Renal cortical epithelial cell (primary cell): ENCODE measurements at places on chromosomes 5 and 9.

DNA sequence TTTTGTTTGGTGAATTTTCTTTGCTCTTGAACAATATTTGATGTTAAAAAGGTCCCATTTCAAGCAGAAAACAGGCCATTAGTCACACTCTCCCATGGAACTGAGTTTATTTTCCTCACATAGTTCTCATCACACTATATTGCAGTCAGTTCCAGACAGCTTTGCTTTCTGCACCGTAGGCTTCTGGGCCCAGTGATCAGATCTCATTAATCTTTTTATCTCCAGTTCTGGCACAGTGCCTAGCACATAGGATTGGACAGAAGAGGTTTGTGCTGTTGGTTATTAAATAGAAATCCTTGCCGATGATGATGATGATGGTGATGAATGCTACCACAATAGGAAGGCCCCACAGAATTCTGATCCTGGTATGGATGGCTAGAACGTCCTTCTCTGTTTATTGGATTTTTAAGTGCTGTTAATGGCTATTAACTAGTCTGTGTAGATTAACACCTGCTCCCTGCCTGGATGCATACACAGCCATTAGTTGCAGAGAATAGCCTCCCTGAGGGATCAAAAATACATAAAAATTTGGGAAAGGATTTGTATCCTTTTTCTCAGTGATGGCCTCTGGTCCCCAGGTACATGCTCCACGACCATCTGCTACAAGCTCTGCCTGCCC lies 52.0 kb upstream of the NTRK2 start:
- DNase-seq = no peak

DNA sequence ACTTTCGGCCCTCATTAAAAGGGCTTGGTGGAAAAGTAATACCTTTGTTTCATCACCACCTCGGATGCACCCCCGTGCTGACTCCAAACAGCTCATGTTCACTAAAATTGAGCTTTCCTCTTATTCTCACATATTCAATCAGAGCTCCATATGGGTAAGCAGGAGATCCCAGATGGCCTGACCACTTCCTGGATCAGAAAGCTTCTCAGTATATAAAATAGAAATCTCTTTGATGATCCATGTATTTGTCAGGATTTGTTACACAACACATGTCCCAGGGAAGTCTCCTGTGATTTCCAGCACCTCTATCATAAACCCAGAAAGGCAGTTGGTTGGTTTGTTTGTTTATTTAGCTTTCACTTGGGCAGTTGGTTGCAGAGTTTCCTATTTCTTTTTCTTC lies 402.0 kb downstream of the MLLT3 start:
- peak; percentile 46 for DNase-seq

DNA sequence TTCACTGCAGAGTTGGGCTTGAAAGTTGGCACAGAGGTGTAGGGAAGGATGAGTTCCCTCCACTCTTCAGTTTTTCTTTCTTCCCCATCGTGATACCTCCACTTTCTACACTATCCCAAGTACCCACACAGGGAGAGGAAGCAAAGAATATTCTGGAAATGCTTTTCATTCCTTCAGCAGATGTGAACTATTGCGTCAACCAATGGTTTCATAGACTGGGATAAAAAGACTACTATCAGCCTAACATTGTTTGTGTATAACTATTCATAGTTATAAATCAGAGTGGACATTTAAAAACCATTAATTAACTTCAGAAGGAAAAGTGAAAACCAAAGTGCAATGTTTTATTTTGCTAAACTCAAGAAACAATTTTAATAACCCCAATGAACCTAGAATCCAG lies 63.6 kb upstream of the MAMDC2 start:
- DNase-seq = no peak

GRCh38 chr9:83959061-83959460 lies 21.0 kb downstream of the HNRNPK start:
- peak; percentile 97 for DNase-seq

GRCh38 chr9:116236979-116237378 lies 83.4 kb downstream of the PAPPA start:
- DNase-seq = peak; percentile 25

DNA sequence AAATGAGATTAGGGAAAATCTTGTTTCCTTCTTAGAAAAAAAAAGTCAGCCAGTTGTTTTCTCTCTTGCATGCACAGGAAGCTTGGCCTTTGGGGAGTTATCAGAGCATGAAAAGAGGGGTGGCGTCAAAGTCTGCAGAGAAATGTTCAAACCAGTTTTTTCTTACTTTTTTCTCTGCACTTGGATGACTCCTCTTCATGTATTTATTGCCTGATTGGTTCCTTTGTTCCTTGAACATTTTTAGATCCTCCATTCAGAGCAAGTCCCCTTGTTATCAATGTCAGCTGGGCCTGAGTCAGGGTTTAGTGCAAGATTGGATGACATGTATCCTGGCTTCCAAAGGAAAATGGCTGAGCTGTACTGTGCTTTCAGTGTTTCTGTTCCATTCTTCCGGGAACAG lies 392.6 kb upstream of the BRINP1 start:
- peak; percentile 18 for DNase-seq

- no peak for DNase-seq
These were observed 3.7 kb downstream of the PRDM6 start for GRCh38 chr5:123092696-123093095.

GRCh38 chr9:36325081-36325828 lies 67.0 kb upstream of the GNE start:
- no peak for DNase-seq

- DNase-seq = peak; percentile 33
These were observed 2.3 kb downstream of the ACSL6 start for GRCh38 chr5:132008961-132009680.

DNA sequence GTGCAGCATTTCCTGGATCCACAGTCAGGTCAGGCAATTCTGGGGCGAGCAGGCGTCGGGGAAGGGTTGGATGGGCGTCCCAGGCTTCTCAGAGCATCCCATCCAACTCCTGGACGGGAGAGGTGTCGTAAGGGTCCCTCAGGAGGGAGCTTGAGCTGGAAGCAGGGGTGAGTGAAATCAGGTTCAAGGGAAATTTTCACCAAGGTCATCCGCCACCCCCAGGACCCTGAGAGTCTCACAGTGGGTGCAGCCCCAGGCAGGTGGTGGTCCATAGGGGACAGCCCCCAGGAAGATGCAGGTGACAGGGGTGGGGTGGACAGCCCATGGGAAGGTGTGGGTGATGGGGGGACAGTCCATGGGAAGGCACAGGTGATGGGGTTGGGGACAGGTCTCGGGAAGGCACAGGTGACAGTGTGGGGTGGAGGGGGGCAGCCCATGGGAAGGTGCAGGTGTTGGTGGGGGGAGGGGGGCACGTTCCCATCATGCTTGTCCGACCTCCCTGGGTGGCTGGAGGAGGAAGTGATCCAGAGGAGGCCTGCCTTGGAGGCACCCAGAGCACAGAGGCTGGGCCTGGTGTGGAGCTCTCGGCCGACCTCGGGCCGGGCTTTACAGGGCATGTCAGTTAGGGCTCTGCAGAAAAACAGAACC lies 48.9 kb downstream of the AHRR start:
- DNase-seq = no peak

DNA sequence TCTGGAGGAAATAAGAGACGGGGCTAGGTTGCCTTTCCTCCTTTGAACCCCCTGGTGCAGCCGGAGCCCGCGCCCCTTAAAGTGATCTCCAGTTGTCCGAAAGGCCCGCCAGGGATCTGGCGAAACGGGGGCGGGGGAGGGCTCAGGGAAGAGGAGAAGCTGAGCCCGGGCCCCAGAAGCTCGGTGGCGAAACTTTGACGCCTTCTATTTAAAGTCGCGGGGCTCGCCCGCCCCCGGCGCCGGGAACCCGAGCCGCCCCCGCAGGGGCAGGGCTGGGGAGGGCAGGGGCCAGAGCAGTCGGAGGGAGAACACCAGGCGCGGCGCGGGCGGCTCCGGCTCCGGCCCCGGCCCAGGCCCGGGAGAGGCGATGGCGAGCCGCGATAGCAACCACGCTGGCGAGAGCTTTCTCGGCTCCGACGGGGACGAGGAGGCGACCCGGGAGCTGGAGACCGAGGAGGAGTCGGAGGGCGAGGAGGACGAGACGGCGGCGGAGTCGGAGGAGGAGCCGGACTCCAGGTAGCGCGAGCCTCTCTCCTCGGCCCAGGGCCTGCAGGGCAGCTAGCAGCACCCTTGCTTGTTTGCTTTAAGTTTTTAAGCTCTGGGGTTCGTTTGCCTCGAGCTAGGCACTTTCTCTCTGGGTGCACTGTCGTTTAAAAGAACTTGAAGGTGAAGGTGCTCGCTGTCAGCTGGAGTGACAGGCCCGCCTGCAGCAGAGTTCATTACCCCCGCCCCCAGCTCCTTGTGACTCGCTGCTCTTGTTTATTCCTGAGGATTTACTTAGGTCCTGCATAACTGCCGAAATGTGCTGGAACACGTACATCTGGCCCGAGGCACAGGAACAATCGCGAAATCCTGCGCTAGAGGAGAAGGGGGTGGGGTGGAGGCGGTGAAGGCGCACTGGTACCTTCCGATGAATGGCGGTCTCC lies at the start of gene CMYA5:
CMYA5 (plus strand) TSS at position 296 of the 926 bp plus-strand sequence; CDS start at position 368, 72 bp downstream.
- DNase-seq = peak; percentile 57

GRCh38 chr9:93126151-93126781 lies 7.8 kb downstream of the NINJ1 start:
- DNase-seq = no peak

DNA sequence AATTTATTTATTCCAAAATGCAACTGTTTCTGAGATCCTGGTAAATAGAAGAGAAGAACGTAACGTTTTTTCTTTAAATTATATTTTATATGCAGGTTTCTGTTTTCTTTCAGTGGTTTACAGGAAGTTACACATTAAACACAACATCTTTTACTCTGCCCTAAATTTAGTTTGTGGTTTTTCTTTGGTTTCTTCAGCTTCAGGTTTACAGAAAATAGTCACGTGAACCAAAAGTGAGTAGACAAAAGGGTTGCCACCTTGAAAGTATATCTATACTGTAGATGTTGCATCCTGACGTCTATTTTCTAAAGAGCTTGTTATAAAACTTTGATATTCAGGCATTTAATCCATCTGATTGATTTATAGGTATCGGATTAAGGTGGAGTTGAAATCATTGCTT lies 1236.6 kb downstream of the MAT2B start:
- DNase-seq = no peak

- no peak for DNase-seq
These were observed 246.4 kb downstream of the ACTL7B start for GRCh38 chr9:108609227-108609896.

DNA sequence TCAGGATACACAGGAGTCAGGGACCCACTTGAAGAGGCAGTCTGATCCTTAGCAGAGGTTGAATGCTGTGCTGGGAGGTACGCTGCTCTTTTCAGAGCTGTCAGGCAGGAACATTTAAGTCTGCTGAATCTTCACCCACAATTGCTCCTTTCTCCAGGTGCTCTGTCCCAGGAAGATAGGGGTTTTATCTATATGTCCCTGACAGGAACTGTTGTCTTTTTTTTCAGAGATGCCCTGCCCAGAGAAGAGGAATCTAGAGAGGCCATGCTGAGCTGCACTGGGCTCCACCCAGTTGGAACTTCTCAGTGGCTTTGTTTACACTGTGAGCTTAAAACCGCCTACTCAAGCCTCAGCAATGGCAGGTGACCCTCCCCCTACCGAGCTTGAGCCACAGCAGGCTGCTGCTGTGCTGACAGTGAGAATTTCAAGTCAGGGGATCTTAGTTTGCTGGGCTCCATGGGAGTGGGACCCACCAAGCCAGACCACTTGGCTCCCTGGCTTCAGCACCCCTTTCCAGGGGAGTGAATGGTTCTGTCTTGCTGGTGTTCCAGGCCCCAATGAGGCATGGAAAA lies 169.0 kb downstream of the FBXL17 start:
- DNase-seq = peak; percentile 58

GRCh38 chr5:109784687-109785086 lies 95.0 kb downstream of the MAN2A1 start:
- no peak for DNase-seq

GRCh38 chr9:93033531-93033930 lies 25.0 kb upstream of the SUSD3 start:
- no peak for DNase-seq

- DNase-seq = no peak
These were observed 1.1 kb downstream of the GPBP1 start for GRCh38 chr5:57174890-57175510.

DNA sequence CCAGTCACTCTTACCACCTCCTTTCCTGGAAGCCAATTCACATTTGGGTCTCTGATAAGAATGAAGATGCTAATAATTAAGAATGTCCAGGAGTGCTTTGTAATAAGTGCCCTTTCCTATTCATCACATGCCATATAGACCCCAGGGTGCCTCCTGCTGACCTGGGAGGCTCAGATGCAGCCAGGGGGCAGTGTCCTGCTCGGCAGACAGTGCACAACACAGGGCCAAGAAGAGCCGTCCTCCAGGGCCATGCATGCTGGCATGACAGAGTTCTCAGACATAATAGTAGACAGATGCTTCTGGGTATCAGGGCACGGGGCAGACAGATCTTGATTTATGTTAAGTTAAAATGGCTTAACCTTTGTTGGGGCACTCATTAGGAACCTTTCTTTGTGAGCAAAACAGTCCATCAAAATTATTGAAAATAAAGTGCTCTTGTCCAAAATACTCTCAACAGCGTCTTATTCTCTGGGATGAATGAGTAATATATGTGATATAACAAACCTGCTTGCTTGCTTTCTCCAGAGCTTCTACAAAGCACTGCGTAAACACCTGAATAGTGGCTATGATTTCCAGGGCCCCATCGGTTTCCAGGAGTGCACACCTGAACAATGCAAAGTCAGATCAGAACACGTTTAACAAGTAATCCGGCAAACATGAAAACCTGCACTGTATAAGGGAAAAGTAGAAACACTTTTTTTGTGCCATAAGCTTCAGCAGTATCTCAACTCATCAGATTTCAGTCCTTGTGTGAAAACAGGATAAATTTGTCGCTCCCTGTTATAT lies 192.7 kb downstream of the FANCC start:
- no peak for DNase-seq

DNA sequence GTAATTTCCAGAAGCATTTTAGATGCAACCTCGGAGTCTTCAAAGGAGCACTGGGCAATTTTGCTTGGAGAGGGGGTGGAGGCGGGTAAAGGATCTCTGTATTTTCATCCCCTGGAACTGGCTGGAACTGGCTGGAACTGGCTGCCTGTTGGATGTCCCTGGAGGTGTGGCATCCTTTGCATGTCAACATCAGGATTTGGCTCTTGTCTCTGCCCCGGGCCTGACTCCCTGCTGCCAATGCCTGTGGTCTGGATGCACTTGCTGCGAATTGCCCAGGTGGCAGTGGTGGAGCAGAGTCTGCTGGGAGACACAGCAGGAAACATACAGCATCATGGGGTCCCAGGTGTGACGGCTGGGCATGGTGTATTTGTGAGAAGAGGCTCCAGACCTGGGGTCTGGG lies 391.3 kb downstream of the GADD45G start:
- DNase-seq = no peak

- peak; percentile 54 for DNase-seq
These were observed 14.0 kb downstream of the ATP10B start for GRCh38 chr5:160837749-160838593.

GRCh38 chr5:171152382-171152781 lies 156.7 kb upstream of the TLX3 start:
- DNase-seq = peak; percentile 27

GRCh38 chr9:35906923-35907699 lies 1.1 kb downstream of the HRCT1 start:
- peak; percentile 80 for DNase-seq
